ENCODE measurements at places on chromosomes 2 and 18.

GRCh38 chr2:223943561-223944008, 1.6 kb downstream of the WDFY1 start:
- DNase-seq, result peak; percentile 63

GRCh38 chr2:2174956-2175355, 156.1 kb downstream of the MYT1L start:
- no peak for DNase-seq

GRCh38 chr2:139156730-139157129, 376.5 kb upstream of the NXPH2 start:
- no peak for DNase-seq

GRCh38 chr2:2665834-2666133, 334.7 kb upstream of the MYT1L start:
- DNase-seq, result no peak

DNA sequence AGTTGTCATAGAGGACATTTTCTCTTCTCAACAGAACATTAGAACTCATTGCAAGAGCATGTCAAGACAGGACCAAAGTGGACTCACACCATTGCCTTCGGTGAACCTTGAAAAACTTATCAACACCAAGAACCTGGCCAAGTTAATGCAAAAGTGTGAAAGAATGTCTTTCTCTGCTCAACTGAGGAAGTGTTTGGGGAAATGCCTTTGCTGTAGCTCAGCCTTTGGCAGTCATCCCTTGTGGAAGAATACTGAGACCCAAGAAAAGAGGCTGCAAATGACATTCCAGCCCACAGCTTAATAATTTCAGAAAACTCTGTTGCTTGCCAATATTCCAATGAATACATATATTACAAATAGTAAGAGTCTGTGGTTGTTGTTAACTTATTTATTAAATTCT, 728.8 kb upstream of the PIK3C3 start:
- DNase-seq, result peak; percentile 82

DNA sequence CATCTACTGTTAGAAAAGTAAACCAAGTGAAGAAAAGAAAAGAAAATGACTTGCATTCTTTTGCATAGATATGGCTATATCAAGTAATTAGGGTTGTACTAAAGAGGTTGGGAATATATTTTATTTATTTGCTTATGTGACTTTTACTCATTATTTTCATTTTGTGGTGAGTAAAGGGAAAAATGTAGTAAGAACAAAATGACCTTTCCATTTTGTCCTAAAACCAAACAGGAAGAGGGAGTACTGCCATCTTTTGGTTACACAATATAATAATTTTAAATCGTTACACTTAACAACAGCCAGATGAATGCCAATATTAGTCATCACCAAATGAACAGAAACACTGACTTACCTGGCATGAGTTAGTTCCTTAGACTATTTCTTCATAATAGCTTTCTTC, 47.3 kb upstream of the NDUFV2 start:
- peak; percentile 86 for DNase-seq

- DNase-seq, result no peak
These were observed 222.1 kb downstream of the ETAA1 start for GRCh38 chr2:67619204-67619603.

- DNase-seq, result no peak
These were observed 97.6 kb downstream of the NFATC1 start for GRCh38 chr18:79493211-79493800.

GRCh38 chr2:148049284-148049683, 28.4 kb downstream of the MBD5 start:
- DNase-seq, result no peak

- DNase-seq, result no peak
These were observed 58.7 kb downstream of the PUM2 start for GRCh38 chr2:20291846-20292408.

- DNase-seq, result peak; percentile 51
These were observed 72.1 kb downstream of the KLHL29 start for GRCh38 chr2:23456881-23457760.

GRCh38 chr2:228474466-228474865, 293.0 kb upstream of the SPHKAP start:
- peak; percentile 44 for DNase-seq

DNA sequence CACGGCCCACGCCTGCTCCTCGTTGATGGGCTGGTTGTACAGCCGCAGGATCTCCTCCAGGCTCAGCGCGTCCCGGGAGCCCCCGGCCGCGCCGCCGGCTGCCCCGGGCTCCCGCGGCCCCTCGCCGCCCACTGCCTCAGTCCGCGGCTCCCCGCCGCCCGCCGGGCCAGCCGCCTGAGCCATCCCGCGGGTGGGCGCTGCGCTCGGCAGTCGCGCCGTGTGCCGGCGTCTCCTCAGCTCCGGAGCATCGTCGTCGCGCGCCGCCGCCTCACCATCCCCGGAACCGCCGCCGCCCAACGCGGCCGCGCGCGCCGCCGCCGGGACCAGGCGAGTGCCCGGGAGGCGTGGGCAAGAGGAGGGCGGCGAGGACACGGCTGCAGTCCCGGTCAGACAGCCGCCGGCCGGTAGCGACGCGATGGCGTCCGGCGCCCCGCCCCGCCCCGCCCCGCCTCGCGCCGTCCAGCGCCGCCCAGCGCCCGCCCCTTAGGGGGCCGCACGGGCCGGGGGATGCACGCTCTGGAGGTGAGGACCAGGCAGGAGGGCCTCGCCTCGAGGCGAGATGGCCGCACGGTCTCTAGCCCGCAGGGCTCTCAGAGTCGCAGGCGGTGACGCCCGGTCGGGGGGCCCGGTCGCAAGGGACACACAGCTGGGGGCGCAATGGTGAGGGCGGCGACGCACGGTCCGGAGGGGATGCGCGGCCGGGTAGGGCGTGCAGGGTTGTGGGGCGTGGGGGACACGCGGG, at the start of gene SPIRE1:
Gene SPIRE1, minus strand, starts transcription at position 424 of the 742 bp plus-strand sequence. Its CDS starts 241 bp downstream, at position 183.
- DNase-seq, result peak; percentile 61

DNA sequence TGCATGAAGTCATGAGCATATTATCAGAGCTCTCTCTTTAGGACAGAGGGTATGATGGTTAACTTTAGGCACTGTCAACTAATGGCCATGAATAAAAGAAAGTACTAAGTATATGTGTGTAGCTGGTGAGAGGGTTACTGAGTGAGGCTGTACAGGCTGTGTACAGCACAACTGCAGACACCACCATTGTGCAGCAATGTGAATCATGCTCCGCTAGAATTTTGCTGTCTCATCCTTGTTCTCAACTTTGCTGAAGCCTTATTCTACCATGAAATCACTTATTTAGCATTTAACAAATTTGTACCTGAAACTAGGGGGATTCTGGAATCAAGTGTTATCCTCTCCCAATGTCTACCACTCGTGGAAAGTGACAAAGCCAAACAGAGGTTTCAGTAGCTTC, 414.9 kb downstream of the PLCL1 start:
- no peak for DNase-seq

DNA sequence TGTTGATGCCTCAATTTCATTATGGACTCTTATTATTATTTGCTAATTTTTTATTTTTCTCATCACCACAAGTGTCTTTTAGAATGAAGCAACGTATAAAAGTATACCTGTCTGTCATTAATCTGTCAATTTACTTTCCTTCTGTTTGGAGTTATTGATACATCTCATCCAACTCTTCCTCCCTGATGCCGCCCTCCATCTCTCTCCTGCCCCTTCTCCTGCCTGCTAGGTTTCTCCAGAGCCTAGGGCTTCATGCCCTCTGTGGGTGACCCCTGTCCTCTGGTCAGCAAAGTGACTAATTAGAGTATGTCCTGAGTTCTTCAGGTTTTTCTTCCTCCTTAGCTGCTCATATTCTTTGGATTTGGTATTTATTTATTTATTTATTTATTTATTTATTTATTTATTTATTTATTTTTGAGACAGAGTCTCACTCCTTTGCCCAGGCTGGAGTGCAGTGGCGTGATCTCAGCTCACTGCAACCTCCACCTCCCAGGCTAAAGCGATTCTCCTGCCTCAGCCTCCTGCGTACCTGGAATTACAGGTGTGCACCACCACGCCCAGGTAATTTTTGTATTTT, 162.5 kb upstream of the MYCN start:
- DNase-seq, result no peak

DNA sequence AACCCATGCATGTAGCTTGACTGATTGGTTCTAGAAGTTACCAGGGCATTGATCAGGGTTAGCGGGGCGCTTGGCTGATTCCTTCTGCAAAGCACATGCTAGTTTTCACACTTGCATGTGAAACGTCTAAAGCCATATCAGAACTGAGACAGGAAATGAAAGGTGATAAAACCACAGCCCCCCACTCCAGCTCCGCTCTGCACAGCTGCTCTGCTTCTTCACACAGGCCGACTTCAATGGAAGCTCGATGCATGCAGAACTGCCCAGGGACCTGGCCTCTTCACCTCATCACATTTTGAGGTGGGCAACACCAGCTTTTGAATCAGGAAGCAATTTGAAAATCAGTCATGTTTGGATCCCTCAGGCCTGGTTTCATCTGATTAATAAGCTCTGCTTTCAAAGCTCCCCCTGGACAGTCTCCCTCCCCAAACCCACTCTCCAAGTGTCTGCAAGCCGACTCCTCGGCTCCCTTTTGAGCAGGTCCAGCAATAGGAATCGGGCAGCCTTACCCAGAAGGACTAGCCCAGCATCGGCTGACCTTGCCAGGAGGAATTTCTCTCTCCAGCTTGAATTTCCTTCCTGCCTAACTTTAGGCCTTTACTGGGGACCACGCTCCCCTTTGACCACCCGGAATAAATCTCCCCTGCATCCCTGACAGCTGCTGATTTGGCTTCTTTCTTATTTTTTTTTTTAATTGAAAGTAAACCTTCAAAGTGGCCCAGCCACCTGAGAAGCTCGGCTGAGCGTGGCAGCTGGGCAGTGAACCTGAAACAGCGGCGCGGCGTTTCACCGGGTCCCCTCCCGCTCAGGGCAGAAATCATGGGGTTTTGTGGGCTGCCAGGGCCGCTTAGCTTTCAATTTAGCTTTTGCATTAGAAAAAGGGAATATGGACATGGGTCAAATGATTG, 31.7 kb downstream of the HRH4 start:
- DNase-seq, result no peak

DNA sequence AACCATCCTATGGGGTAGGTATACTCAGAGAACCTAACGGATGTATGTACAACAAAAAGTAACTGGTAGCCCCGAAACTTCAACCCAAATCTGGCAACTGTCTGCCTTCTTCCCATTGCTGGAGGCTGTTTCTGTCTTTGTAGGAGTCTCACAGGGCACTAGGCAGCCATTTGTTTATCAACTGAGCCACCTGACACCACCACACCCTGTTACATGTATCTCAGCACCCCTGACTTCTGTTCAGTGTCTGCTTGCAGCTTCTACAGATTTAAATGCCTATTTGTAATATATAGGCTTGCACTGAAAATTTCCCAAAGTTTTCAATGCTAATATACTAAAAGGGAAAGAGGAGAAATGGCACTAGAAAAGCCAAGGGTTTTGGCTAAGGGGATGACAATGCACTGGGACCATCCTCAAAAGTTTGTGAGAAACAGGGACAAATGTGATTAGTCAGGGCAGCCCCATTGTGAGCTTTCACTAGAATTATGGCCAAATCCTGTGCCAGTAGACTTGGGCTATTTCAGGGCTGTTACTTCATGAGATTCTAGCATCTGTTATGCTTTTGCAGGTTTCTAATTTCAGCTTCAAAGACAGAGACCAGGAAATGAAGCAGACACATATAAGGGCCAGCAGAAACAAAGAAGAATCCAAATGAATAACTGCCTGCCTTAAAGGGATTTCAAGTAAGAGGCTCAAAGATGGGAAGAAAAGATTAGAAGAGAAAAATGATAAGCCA, 103.3 kb downstream of the MYO5B start:
- DNase-seq, result no peak

GRCh38 chr2:1730015-1730927, 14.0 kb downstream of the PXDN start:
- peak; percentile 90 for DNase-seq

- no peak for DNase-seq
These were observed 1393.6 kb upstream of the NXPH2 start for GRCh38 chr2:140173790-140174189.

GRCh38 chr2:73448856-73449255, 63.2 kb downstream of the ALMS1 start:
- DNase-seq, result no peak

GRCh38 chr18:79486356-79487182, 90.8 kb downstream of the NFATC1 start:
- DNase-seq, result no peak

GRCh38 chr18:56314396-56314795, 324.0 kb downstream of the TXNL1 start:
- peak; percentile 63 for DNase-seq

GRCh38 chr2:96158554-96158940, 13.3 kb upstream of the DUSP2 start:
- no peak for DNase-seq

All from fibroblast of upper back skin (primary cell).